ENCODE measurements at places on chromosomes 7 and 10.
A peak's percentile ranks its signal among the peaks of the same experiment; 100 is the strongest.

GRCh38 chr7:46290374-46291049, 369.4 kb upstream of the IGFBP3 start:
- no peak for DNase-seq

DNA sequence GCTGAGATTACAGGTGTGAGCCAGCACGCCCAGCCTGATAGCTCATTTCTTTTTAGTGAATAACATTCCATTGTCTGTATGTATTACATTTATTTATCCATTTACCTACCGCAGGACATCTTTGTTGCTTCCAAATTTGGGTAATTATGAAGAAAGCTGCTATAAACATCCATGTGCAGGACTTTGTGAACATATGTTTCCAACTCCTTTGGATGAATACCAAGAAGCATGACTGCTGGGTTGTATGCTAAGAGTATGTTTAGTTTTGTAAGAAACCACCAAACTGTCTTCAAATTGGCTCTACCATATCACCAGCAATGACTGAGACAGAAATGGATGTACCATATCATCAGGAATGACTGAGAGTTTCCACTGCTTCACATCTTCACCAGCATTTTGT, 200.2 kb upstream of the TMEM196 start:
- DNase-seq: no peak

DNA sequence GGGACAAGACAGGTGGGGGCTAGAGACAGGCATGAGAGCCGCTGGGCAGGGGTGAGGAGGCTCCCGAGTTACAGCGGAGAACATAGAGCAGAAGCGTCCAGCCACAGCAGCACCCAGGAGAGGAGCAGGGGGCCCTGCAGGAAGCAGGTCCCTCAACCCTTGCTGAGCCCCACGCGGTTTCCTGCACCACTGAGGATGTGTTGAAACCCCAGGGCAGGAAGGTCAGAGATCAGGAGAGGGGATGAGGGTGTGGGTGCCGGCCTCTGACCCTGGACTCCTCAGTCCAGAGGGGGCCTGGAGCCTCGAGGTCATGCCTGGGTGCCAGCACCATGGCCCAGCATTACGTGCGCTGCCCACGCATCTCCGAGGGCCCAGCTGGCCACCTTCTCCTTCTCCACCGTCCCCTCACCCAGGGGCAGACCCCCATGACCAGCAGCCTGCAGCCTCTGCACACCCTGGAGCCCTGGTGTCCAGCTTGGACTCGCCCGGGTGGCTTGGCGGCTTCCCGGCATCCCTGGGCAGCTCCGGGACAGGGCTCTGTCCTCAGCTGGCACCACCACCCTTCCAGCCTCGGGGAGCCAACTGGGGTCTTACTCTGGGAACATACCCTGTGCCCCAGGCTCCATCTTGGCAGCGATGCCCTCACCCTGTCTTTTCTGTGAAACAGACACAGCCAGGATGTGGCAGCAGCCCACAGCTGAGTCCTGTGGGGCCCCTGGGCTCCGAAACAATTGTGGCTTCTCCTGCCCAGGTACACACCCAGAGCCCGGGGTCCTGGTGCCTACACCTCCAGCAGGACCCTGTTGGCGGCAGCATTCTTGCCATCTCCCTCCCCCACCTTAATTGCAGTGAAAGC, 52.0 kb downstream of the STK32C start:
- peak; percentile 39 for DNase-seq

DNA sequence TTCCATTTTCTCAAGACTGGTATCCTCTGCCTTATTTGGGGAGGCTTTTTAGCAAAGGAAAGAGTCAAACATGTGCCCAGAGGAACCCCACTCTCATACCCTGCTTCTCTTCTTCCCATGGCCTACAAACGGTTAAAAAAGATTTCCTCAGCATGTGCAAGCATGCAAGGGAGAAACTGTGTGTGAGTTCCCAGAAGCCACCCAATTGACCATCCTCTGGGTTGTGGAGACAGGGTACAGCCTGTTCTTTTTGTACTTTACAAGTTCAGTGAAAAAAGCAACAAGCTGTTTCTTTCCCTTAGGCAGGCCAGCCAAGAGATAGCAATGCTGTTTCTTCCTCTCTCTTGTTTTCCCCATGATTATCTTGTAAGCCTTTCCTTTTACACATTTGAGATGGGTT, 68.8 kb upstream of the MTPN start:
- DNase-seq: no peak

- peak; percentile 46 for DNase-seq
Observed at GRCh38 chr10:110860576-110861241, 11.0 kb upstream of the PDCD4 start.

- no peak for DNase-seq
Observed at GRCh38 chr7:26081638-26082037, 70.4 kb upstream of the NFE2L3 start.

DNA sequence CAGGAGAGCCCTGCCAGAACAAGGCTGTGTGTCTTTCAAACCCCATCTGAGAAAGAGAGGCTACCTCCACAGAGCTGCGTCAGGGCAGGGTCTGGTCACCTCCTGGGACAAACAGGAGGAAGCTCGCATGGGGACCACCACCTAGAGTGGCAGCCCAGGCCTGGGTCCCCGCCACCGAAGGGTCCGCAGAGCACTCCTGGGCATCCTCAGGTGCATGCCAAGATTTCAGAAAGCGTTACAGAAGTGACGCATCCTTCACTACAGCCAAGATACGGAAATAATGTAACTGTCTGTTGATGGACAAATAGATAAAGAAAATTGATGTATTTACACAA, 42.6 kb downstream of the GSDME start:
- no peak for DNase-seq

DNA sequence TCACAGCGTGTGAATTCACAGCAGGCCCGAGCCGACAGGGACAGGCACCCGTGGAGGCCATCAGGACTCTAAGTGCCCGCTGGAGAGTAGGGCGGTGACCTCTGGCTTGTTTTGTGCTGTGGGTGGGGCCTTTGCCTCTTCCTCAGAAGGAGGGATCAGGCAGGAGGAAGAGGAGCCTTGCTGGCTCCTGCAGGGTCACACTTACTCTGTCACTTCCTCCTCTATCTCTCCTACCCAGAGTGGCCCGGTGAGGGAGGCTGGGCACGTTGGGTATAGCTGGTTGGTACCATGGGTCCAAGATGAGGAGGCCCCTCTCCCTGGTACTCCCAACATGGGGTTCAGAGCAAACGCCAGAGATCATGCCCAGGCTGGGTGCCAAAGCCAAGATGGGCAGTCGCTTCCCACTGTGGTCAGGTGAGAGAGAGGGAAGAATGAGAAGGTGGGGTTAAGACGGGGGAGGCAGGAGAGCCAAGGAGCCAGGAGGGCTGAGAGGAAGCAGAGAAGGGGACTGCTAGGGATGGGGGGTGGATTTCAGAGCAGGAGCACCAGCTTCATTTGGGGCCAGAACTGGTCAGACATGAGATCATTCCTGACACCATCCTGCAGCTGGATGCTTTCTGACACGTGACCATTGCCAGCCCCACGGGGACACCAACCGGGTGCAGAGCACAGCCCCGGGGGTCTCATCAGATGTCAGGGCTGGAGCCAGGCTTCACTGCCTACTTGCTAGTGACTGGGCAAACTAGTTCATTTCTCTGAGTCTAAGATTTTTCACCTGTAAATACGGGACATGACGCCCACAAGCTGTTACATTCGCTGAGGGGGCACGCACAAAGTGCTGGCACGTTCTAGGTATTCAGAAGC, 54.8 kb upstream of the CACUL1 start:
- DNase-seq: no peak

DNA sequence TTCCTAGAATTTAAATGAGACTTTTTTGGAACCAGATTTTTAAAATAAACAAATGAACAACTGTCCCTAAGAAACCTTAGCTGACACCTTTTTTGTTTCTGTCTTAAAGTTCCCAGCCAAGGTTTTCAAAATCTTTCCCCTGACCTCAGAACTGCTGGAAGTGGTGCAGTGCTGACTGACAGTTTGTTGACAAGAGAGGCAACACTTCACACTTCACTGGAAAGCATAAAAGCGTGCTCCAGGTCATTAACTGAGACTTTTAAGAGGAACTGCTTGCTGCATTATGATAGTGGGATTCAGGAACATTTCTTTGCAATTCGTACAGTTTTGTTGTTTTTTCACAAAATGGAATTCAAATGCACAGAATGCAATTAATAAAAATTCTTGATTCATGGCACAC, 36.2 kb downstream of the SYPL1 start:
- DNase-seq: no peak

DNA sequence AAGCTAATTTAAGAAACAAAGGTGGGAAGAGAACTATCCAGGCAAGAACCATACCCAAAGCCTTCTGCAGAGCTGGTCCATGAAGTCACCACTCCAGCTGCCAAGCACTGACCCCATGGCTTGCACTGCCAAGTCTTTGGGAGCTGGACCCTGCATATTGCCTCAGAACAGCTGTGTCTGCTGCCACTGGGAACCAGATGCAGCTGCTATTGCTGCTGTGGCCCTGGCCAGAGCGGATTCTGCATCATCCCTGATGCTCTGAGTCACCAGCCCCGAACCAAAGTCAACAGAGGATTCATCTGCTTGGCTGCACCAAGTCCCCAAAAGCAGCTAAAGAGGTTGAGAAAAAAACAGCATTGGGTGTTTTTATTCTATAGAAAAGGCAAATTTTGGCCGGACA, 39.2 kb upstream of the GSAP start:
- no peak for DNase-seq
